ENCODE measurements at places on chromosomes 7 and 10. TPM values are rescaled to one million over a fixed set of nuclear protein-coding genes. Genes with fewer than 3 reads are reported as not detected.
A peak's percentile ranks its signal among the peaks of the same experiment; 100 is the strongest.

DNA sequence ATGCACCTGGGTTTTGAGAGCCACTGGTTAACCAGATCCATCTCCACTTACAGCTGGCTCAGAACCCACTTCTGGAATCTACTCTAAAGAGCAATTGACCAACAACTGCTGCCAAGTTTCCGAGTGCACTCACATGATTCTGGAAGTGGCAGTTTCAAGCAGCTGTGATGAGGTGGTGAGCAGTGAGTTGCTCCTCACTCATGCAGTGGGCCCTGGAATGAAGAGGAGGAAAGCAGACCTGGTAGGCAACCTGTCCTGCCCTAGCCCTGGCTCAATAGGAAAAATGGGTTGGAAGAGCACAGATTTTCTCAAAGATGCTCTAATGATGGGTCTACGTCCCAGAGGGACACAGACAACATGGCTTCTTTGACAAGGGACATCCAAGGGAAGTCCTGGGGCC, 70.7 kb upstream of the NPY start:
- H3K27me3 ChIP-seq, result no peaks in the 10 kb centered on the region
- no peaks in the 10 kb centered on the region for H3K36me3 ChIP-seq
- no peak overlapping the region for H3K4me3 ChIP-seq
- no peak for DNase-seq
- H3K4me1 ChIP-seq, result no peaks in the 10 kb centered on the region

- no peak overlapping the region for H3K27ac ChIP-seq
- no peaks in the 10 kb centered on the region for H3K27me3 ChIP-seq
- no peaks in the 10 kb centered on the region for H3K36me3 ChIP-seq
- no peak for DNase-seq
- no peak overlapping the region for H3K4me3 ChIP-seq
Measured at GRCh38 chr7:83347945-83348444, 185.3 kb upstream of the PCLO start.

- no peak overlapping the region for H3K4me3 ChIP-seq
- no peak overlapping the region for H3K27ac ChIP-seq
- H3K36me3 ChIP-seq, result no peaks in the 10 kb centered on the region
- DNase-seq, result peak; percentile 22
Measured at GRCh38 chr7:148242294-148242821, 348.2 kb upstream of the C7orf33 start.

- H3K27me3 ChIP-seq, result no peaks in the 10 kb centered on the region
- DNase-seq, result no peak
- no peak overlapping the region for H3K4me3 ChIP-seq
- H3K27ac ChIP-seq, result no peak overlapping the region
- no peaks in the 10 kb centered on the region for H3K4me1 ChIP-seq
Measured at GRCh38 chr10:95279042-95279820, 11.6 kb downstream of the PDLIM1 start.

- H3K4me1 ChIP-seq, result peaks cover 3% of the 10 kb centered on the region
- H3K27ac ChIP-seq, result peak overlapping the region; percentile 4
- no peak overlapping the region for H3K4me3 ChIP-seq
- no peaks in the 10 kb centered on the region for H3K27me3 ChIP-seq
- no peaks in the 10 kb centered on the region for H3K36me3 ChIP-seq
Measured at GRCh38 chr10:113096128-113096996, 146.3 kb downstream of the TCF7L2 start.

Gene OR6B1
- not detected for total RNA-seq

DNA sequence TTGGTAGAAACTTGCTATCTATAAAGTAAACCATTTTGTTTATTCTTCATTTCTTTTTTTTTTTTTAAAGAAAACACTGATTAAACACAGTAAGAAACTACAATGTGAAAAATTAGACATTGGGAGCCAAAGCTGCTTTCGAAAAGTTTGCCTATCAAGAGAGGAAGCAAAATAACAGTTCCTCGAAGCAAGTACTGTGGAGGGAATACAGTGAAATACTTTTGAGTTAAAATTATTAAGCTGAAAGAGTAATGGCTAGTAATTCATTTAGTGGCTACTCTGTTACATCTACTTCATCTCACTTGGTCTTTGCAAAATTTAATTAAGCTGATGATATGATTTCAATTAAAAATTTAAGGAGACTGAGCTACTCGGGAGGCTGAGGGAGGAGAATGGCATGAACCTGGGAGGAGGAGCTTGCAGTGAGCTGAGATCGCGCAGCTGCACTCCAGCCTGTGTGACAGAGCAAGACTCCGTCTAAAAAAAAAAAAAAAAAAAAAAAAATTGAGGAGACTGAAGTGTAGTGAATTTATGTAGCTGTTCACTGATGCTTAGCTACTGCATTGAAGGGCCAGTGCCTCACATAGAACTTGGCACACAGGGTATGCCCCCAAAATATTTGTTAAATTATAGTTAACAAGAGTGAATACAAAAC, 982.1 kb upstream of the MBL2 start:
- no peak for DNase-seq
- no peak overlapping the region for H3K27ac ChIP-seq
- H3K27me3 ChIP-seq, result no peaks in the 10 kb centered on the region
- no peaks in the 10 kb centered on the region for H3K4me1 ChIP-seq

GRCh38 chr7:34069676-34070075, 164.3 kb downstream of the BMPER start:
- H3K4me1 ChIP-seq, result peaks cover 9% of the 10 kb centered on the region
- DNase-seq, result no peak
- no peak overlapping the region for H3K27ac ChIP-seq
- no peaks in the 10 kb centered on the region for H3K27me3 ChIP-seq

- DNase-seq, result no peak
- no peak overlapping the region for H3K4me3 ChIP-seq
- H3K27ac ChIP-seq, result no peak overlapping the region
- H3K4me1 ChIP-seq, result peaks cover 41% of the 10 kb centered on the region
- H3K27me3 ChIP-seq, result no peaks in the 10 kb centered on the region
Measured at GRCh38 chr7:39683216-39683845, 60.0 kb downstream of the RALA start.

Gene CYP2C9
- not detected for total RNA-seq

Measured in adrenal gland (tissue), 19 donors.